ENCODE measurements at places on chromosomes 5 and 9. TPM values are rescaled to one million over a fixed set of nuclear protein-coding genes. Genes with fewer than 3 reads are reported as not detected.

NANS gene
- 30.0 TPM for total RNA-seq

LCN1 gene
- total RNA-seq = not detected

FOXI1 gene
- not detected for total RNA-seq

COL23A1 gene
- 0.83 TPM for total RNA-seq

DAB2IP gene
- total RNA-seq = 0.20 TPM

SLC34A1 gene
- 1.9 TPM for total RNA-seq

TYRP1 gene
- not detected for total RNA-seq

ERGIC1 gene
- 63.2 TPM for total RNA-seq

- no peak for DNase-seq
Measured at GRCh38 chr5:14739538-14739937, 75.0 kb downstream of the OTULIN start.

DNA sequence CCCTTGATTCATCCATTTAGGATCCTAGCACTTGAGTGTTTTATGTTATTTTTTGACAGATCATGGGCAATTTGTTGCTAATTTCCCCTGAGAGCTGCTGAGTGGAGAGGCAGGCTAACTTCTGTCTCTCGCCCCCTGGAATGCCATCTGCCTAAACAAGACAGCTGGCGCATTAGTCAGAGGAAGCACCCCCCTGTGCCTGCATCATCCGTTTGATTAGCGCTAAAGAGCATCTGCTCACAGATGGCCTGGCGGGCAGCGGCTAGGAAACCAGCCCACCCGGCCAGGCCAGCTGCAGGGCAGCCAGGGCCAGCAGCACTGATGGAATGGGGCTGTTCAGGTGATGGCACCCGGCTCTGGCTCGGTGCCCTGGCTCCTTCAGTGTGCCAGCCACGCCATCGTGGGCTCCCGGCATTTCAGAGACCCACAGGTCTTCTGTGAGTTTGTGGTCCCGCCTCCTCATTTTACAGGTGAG, 22.9 kb upstream of the ASS1 start:
- DNase-seq = no peak

GRCh38 chr5:13975246-13975645, 30.8 kb upstream of the DNAH5 start:
- DNase-seq = no peak

DNA sequence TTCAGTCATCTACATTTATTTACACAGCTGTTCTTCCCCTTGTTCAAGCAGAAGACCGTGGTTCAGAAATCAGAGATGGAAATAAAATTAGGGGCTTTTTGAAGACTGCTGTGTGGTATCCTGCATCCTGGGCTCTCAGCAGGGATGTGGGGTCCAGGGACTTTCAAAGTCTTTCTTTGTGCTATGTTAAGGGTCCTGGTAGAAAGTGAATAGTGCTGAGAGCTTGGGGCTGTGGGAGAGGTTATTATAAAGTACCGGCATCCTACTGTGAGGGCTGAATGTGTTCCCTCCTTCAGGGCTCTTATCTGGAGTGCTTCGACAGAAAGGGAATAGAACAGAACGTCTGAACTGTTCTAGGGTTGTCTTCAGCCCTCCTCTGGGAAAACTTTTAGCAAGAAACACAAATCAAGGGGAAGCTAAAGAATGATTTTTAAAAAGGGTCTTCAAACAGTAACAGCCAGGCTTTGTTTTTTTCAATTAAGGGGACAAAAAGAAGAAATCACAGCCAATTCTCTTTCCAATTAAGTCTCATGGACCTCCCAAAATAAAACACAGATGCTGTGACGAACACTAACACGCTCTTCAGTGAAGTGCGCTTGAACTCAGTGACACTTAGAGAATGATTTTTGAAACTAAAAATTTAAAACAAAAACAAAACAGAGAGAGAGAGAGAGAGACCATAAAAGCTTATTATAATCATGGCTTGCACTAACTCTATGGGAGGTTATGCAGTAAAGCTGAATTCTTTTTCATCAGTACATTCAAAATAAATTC, 15.7 kb upstream of the SLC1A3 start:
- DNase-seq = no peak

GRCh38 chr5:5969942-5970483, 408.3 kb downstream of the MED10 start:
- DNase-seq = no peak

- DNase-seq = no peak
Measured at GRCh38 chr9:33469891-33470290, 3.8 kb downstream of the NOL6 start.

DNA sequence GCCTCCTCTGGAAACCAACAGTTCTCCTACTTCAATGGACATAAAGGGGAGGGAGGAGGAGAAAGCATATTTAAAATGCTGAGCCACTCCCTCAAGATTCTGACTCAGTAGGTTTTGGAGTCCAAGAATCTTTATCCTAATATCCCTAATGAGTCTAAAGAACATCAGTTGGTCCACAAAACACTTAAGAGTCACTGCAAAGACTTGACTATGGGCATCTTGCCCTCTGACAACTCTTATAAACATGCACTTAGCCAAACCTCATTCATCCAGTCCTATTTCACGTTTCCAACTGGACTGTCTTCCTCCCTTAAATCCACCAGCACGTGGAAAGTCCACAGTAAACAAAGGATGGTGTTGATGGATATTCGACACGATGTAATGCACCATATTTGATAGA, 172.5 kb downstream of the FAM114A2 start:
- DNase-seq = no peak

- DNase-seq = no peak
Measured at GRCh38 chr5:177550122-177550521, 4.2 kb downstream of the FAM193B start.

- DNase-seq = no peak
Measured at GRCh38 chr9:14236591-14236990, 77.3 kb downstream of the NFIB start.

DNA sequence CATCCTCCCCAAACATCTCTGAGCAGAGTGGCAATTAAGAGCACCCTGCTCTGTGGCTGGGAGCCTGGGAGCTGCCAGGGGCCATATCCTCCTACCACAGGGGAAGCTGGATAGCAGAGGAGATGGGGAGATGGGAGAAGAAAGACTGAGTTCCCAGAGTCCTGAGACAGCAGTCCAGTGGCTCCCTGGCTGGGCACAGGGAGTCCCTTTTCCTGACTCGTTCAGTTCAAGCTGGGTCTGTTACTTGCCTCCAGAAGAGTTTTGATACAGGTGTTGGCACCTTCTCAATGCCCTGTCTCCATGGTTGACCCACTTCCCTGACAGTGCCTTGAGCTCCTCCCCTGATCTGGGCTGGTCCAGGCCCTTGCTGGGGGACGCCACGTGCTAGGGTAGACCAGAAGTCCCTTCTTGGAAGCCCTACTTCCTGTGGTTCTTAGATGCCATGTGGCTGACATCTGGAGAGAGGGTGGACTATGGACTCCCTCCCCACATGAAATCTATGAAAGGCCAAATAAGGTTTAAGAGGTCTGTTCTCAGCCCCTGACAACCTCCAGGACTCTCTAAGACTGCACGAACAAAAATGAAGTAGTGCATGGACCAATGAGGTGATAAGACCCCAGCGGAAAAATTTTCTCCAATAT, 166.2 kb downstream of the AUH start:
- no peak for DNase-seq

DNA sequence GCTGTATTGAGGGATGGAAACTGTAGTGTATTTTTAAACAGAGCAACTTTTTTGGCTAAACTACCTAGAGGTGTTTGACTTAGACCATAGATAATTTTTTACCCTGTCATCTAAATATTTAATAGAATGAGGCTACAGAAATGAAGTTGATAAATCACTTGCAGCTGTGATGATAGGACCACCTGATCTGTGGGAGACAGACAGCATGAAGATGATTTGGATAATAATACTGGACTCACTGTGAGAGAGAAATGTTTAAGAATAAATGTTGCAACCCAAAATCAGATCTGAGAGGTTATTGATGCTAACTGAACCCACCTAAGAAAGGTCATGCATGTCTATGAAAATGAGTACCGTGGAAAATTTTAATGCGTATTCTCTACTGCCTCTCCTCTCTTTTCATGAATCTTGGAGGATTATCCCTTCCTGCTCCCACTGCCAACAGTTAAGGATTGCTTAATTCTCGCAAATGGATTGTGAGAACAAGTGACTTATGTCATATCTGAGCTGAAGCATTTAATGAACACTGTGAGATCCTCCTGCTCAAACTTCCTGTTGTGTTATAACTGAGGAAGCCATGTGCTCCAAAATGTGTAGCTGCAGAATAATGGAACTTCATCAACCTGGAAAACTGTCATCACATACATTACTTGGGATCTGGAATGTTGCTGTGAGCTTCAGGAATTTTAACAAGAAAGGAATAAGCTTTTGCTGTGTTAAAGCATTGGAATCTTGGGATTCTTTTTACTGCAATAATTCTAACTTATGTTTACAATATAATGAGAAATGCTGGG, 617.9 kb upstream of the CDH18 start:
- no peak for DNase-seq

GRCh38 chr9:130117816-130118632, 54.2 kb upstream of the NCS1 start:
- DNase-seq = no peak

DNA sequence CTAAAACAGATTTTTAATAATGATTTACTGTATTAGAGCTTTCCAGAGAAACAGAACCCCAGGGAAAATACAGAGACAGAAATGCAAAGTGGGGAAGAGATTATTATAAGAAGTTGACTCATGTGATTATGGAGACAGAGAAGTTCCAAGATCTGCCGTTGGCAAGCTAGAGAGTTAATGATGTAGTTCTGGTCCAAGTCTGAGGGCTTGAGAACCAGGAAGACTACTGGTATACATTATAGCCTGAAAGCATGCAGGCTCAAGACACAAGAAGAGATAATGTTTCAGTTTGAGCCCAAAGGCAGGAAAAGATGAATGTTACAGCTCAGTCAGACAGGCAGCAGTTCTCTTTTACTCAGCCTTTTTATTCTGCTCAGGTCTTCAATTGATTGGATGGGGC, 98.8 kb upstream of the NFIL3 start:
- no peak for DNase-seq

DNA sequence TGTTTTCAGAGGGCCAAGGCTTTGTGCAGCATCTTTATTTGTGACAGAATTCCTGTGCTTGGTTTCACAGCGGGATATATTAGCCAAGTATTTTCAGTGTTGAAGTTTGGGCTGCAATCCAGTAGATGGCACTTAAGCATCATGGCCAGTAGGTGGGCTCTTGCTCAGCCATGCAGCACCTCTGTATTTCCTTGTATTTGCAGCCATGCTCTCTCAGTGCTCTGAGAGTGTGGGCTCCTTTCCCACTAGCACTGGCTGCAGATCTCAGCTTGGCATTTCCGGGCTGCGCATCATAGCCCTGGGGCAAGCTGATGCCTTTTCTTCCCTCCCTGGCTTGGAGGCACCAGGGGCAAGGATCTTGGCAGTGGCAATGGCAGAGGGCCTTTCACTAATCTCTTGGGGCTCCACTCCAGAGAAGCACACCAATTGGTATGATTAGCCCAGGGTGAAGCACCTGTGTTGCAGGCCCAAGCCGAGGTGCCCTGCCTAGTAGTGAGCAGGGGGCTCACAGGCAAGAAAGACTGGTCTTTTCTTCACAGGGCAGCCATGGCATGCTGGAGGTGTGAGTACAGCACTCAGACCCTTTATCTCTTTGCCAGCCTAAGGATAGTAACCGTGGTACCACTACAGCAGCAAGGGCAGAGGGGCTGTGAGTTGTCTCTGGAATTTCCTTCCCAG, 48.3 kb downstream of the SLCO6A1 start:
- no peak for DNase-seq

DNA sequence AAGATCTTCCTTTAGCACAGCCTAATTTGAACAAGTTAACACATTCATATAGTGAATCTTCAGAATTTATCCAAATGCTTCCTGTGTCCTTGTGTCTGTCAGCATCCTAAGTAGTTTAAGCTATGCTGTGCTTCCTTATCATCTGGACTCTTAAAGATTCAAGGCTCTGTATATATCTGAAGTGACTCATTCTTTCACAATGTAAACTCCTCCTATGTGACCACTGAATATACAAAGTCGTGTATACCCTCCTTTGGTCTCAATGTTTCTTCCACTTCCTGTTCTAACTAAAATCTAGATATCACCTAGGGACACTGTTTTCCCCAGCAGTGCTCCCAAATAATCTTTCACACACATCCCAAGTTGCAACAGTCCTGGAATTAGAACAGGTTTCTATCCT, 935.7 kb upstream of the NUDT12 start:
- no peak for DNase-seq

DNA sequence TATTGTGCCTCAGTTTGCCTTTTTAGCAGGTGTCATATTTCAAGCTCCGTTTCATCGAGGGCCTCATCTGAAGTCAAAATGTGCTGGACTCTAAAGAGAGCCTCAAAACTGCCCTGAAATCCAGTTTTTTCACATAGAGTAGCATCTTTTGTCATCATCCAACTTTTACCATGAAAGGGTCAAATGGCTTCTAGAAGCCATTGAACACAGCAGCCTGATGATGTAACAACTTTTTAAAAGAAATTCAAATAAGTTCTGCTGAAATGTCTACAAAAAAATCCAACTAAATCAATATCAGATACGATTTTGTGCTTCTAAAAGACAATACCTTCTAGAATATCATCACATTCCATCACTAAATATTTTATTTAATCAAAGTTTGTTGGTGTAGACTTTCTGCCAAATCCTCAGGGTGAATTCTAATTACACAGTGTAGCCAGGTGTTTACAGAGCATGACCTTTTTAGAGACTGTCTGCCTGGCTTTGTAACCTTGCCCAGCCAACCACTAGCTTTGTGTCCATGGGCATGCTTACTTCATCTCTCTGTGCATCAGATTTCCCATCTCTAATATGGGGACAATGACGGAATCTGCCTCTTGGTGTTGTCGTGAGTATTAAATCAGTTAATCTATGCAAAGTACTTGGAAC, 505.0 kb downstream of the EBF1 start:
- DNase-seq = no peak

GRCh38 chr5:89604342-89604741, 721.4 kb upstream of the MEF2C start:
- no peak for DNase-seq

DNA sequence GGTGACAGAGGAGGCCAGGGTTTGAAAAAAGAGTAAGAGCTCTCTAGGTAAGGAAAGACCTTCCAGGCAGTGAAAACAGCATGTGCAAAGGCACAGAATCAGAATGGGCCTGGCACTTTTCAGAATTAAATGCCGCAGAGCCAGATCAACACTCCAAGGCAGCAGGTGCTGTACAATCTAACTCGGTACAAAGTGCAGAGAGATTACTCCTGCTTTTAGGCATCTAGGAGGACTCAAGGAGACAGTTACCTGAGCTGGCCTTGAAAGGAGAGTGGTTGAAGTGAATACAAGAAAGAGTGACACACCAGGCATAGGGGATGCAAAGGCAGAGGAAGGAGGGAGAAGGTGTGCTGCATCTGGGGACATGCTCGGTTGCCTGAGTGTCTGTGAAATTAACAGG, 21.5 kb downstream of the HRH2 start:
- no peak for DNase-seq

GRCh38 chr5:114782869-114783268, 386.8 kb downstream of the TRIM36 start:
- DNase-seq = no peak

GRCh38 chr5:139658501-139658927, 10.4 kb downstream of the CXXC5 start:
- DNase-seq = no peak

GRCh38 chr5:178213003-178213461, 8.7 kb downstream of the HNRNPAB start:
- DNase-seq = no peak

All from activated naive CD8-positive, alpha-beta T cell treated with anti-CD3 and anti-CD28 coated beads, Interleukin-2, amount 10 ng/mL, durations not matched to agents 7 days and 5 days (primary cell).